NCI-H510A (cell line): ENCODE measurements at places on chromosomes 3 and 15.

DNA sequence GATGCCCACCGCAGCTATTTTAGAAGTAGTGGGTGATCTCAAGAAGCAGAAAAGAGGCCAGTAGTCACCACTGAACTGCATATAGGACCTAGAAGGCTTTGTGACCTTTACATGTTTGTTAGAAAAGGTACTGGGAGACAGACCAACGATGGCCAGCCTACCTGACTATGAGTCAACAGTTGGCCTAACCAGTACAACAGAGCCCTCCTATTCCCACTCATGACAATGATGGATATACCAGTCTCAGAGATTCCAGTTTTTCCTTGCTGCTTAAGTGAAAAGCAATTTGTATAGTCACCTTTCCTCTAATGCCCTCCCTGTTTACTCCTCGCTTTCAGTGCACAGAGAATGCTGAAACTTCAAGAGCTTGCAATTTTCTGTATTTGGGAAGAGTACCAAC lies 86.6 kb upstream of the PPIB start:
- DNase-seq, result no peak

- DNase-seq, result no peak
These were observed 2.9 kb downstream of the SOX14 start for GRCh38 chr3:137766876-137767537.

- DNase-seq, result no peak
These were observed 105.0 kb downstream of the SSR3 start for GRCh38 chr3:156449710-156450574.

GRCh38 chr3:138914870-138915502 lies 32.0 kb downstream of the FOXL2 start:
- DNase-seq, result no peak

DNA sequence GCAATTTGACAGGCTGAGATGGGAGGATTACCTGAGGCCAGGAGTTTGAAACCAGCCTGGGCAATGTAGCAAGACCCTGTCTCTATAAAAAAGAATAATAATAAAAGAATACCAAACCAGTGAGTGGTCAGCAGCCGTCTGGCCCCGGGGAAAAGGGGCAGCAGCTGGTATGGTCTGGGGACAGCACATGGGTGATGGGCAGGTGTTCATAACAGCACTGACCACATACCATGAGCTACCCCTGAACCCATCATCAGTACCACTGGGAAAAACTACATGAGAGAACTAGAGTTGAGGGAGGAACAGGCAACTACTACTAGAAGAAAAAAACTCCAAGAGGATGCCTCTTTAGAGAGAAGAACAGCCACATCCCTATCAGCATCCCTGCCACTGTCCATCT lies 40.7 kb downstream of the ARHGEF3 start:
- DNase-seq, result no peak

DNA sequence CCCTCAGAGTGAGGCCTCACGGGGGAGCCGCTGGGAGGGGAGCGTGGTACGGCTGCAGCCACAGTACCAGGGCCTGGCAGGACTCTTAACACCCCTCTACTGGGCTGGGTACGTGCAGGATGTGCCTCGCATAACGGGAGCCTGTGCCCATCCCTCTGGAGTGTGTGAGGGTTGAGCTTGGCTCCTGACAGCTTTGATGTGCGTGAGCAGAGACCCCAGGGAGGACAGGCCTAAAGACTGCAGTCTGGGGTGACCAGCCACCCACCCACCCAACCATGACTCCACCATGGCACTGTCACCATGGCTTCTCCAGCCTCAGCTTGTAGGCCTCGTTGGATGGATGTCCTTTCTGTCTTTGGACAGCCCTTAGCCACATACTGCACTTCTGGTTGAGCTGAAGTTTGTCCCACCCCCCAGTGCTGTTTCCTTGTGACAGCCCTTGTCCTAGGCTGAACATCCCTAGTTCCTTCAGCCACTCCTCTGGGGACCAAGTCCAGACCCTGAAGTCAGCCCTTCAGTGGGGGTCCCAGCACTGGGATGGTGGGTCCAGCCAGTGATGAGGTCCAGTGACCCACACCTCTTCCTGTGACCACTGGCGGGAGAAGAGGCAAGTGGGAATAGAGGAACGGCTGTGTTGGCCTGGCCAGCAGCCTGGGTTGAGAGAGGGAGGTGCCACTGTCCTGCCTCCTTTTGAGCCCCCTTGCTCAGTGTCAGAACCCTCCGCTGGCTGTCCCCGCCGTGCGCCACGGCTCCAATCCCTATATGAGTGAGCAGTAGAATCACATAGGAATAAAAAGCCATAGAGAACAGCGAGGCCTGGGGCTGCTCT lies 6.1 kb downstream of the GLYCTK start:
- DNase-seq, result no peak

DNA sequence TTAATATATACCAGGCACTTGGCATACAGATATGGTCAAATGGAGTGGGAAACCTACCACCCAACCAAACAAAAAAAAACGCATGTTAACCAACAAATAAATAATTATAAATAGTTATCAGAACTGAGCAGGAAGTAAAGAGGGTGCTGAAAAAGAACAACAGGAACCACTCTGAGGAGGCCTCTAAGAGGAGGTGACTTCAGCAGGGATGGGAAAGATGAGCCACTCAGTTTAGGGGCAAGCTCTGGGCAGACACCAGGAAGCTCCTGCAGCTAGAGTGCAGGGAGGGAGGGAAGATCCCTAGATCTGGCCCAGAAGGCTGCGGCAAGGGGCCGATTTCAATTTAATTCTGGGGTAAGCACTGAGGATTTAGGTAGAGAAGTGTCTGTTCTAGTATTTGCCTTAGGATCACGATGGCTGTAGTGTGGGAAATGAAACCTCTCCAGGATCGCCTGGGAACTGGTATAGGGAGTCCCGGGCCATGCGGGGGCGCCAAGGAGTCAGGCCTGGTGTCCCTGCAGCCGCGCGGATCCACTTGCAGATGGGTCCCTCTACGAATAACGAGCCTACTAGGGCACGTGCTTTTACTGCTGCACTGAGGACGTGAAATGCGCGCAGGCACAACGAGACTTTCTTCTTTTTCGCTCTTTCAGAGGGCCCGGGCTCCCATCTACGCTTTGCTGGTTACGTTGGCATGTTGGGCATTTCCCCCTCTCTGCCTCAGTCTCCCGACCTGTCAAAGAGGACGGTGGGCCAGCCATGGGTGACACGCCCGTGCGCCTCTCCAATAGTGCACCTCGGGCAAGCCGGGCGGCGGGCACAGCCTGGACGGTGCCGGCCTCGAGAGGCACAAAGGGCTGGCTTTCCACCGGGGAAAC lies 1.5 kb upstream of the LIMD1 start:
- peak; percentile 70 for DNase-seq

DNA sequence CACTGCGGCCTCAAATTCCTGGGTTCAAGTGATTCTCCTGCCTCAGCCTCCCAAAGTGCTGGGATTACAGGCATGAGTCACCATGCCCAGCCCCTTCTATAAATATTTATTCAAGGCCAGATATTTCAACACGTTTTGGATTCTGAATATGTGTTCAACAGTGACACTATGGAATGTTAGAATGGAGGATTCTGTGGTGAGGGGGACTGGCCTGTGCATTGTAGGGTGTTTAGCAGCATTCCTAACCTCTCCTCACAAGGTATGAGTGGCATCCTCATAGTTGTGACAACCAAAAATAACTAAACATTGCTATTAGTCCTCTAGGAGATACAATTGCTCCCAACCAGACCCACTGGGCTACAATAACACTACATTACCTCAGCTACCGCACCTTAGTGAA lies 104.0 kb upstream of the ATP10A start:
- no peak for DNase-seq

GRCh38 chr15:42800731-42801474 lies 64.0 kb upstream of the CDAN1 start:
- DNase-seq, result no peak

- no peak for DNase-seq
These were observed 48.4 kb upstream of the ZNF280D start for GRCh38 chr15:56781666-56782065.

- no peak for DNase-seq
These were observed 189.8 kb upstream of the CNTN4 start for GRCh38 chr3:1908651-1909445.

GRCh38 chr3:48472673-48472922 lies 26.1 kb downstream of the ATRIP start:
- DNase-seq, result no peak

- no peak for DNase-seq
These were observed 38.7 kb downstream of the FMN1 start for GRCh38 chr15:33155691-33156420.

DNA sequence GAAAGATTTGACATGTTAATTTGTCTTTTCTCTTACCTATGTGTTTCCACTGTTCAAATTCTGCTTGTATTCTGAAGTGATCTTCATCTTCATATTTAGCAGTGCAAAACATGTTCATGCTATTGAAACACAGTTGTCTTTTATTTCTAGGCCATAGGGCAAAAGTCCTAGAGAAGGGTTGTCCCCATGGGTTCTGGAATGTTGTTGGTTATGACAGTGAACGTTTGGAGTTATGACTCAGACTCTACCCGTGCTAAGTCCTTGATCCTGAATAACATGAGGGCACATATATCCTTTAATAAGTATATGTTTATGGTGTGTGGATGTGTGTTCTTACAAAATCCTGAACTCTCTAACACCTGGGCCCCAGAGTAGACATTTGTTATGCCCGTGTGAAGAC lies 23.0 kb upstream of the ARPP21 start:
- no peak for DNase-seq

DNA sequence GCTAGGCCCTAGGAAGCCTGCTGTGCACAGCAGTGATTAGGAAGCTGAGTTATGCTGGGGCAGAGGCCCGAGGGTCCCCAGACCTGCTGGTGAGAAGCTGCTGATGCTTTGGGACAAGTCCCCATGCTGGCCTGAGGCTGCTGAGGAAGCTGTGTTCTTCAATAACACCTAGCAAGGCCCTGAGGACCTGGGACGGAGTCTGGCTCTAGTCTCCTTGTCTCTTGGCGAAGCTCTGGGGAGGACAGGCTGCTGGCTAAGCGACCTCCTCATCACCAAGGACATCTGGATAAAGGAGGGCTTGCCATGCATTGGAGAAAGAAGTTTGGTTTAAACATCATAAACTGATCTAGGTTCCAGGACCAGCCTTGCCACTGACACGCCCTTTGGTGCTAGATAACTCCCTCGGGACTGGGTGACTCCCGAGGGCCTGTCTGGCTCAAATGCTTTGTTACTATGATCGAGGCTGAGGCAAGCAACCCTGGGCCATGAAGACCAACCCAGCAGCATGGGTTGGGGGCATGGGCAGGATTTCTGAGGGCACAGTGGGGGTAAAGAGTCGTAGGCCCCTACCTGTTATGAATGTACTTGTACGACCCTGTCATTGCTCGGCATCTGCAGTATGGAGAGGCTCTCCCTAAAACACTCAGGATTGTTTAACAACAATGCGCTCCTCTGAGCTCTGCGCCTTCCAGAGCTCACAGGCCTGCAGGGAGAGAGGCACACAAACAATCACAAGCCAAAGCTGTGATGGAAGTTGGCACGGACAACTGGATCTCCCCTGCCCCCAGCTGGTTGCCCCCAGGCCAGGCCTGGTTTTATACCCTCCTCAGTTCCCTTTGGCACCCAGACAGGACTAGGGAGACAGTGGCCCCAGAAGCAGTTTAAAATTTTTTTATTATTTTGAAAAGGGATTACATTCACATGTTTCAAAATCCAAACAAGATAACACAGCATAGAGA lies 64.4 kb downstream of the LINGO1 start:
- DNase-seq, result no peak

DNA sequence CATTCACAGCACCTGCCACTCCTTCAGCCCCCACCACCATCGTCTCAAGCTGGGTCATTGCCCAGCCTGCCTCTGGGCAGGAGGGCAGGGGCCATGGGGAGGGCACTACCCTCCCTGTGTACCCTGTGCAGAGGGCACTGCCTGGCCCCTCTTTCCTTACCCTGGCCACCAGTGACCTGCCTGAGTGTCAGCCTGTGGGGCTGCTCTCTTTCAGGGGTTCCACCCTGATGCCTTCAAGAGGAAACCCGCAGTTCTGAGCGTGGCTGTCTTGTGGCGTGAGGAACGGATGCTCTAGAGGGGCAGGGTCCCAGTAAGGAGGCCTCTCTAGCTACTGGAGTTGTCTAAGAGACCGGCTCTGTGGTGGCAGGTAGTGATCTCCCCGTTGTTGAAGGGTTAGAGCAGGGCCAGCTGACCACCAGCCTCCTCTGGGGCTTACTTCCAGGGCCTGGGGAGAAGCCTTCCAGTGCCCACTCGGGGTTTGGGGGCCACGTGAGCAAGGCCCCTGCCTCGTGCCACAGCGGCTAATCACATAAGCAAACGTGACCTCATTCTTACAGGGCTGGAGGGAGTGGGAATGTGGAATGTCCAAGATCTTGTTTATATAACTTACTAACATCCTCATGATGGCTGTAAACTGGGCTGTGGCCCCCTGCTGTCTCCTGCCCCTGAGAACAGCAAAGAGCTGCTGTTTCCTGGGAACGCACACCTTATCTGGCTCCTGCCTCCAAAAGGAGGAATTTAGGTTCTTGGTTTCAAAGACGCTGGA lies 31.4 kb upstream of the SEC13 start:
- DNase-seq, result no peak

DNA sequence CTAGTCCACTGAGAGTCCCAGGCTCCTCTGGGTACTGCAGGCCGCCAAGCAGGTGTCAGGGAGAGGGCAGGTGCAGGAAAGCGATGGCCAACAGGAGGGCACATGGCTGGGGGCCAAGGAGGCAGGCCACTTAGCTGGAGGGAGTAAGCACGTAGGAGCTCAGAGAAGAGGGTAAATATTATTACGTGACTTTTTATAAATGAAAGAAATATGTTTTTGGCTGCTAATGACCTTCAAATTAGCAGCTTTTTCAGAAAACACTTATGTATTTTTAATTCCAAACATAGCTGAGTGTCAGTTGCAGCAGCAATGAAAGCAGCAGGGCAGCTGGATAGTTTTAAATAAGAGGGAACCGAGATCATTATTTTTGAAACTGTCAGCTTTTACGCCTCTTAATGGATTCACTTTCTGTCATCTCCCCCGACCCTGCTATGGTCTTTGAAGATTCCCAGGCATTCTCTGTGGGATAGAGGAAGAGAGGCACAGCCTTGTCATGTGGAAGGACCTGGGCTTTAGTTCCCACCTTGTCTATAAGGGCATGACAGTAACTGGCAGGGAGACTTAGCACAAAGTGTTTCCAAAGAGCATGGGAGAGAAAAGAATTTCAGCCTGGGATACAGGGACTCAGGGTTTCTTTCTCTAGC lies 477.1 kb downstream of the EPHB1 start:
- DNase-seq, result peak; percentile 35

GRCh38 chr3:130456540-130456939 lies 60.4 kb upstream of the COL6A6 start:
- DNase-seq, result no peak

- no peak for DNase-seq
These were observed 258.2 kb downstream of the SOX2 start for GRCh38 chr3:181969925-181970324.

GRCh38 chr3:13168391-13168790 lies 95.2 kb upstream of the IQSEC1 start:
- no peak for DNase-seq

GRCh38 chr15:58221591-58222241 lies 83.5 kb downstream of the AQP9 start:
- DNase-seq, result no peak

- no peak for DNase-seq
These were observed 5.9 kb downstream of the ARHGEF3 start for GRCh38 chr3:56795829-56796185.

GRCh38 chr3:127068871-127069270 lies 86.0 kb downstream of the PLXNA1 start:
- no peak for DNase-seq

- DNase-seq, result no peak
These were observed 168.0 kb upstream of the MLF1 start for GRCh38 chr3:158403013-158403412.

GRCh38 chr3:188417271-188417696 lies 263.3 kb downstream of the LPP start:
- DNase-seq, result no peak

GRCh38 chr15:70172566-70173225 lies 75.0 kb upstream of the TLE3 start:
- no peak for DNase-seq
